NCI-H226 (cell line): ENCODE measurements at places on chromosomes 1 and 21.
A peak's percentile ranks its signal among the peaks of the same experiment; 100 is the strongest.

DNA sequence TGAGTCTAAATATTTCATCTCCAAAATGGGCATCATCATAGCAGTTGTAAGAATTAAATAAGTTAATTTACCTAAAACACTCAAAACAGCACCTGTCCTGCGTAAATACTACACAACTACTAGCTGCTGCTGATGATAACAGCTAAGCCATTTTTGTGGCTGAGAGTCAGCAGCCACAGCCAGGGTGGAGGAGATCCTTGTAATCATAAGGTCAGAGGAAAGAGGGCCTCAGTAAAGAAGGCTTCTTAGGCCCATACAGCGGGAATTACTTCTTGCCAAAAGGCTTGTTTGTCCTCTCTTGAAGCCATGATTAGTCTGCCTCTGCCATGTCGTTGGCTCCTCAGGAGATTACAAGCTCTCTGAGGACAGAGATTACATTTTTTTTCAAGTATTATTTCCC is 245.0 kb downstream of the FGGY start:
- no peak for DNase-seq

- DNase-seq, result no peak
Observed at GRCh38 chr1:236497908-236498307, 25.9 kb upstream of the LGALS8 start.

- no peak for DNase-seq
Observed at GRCh38 chr21:45336870-45337269, 49.2 kb upstream of the POFUT2 start.

DNA sequence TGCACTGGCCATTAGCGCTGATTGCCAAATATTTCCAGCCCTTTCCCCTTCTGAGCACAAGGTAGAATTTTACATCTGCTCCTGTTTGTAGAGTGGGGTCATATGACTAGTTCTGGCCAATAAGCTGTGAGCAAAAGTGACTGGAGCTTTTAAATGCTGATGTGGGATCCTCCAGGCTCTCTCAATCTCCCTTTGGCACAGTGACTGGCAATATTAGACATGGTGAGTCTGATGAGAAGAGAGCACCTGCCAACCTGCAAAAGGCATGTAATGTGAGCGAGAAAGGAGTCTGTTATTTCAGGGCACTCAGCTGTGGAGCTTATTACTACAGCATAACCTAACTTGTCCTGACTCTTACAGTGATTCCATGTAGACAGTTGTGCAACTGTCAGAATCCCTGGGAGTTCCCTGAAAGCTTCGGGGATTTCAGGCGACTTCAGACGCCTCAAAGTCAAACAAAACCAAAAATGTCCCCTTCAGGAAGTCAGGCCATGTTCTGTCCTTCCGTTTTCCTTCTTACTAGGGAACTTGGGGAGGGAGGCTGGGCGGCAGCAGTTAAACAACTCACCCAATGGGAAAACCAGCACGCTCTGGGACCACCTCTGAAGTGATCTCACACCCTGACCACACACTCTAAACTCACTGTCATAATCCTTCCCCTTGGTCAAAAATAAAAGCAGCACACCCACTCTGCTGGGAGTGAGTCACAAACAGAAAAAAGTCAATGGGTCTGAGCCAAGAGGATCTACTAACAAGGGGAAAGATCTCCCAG is 3.6 kb upstream of the RASSF5 start:
- peak; percentile 98 for DNase-seq

DNA sequence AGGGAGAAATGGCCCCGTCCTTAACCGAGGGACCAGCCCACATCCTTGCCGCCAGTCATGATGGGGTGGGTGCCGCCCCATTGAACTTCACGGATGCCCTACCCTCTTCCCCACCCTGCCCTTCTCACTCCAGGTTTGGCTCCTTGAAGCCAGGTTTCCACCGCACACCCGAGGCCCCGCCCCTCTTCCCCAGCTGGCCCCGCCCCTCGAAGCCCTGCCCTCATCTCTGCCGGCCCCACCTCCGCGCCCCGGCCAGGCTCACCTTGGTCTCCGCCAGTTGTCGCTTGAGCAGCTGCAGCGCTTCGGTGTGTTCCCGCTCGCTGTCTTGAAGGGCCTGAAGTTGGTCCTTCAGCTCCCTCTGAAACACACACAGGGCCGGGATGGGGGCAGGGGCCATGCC is 16.6 kb downstream of the TRIM62 start:
- DNase-seq, result no peak

DNA sequence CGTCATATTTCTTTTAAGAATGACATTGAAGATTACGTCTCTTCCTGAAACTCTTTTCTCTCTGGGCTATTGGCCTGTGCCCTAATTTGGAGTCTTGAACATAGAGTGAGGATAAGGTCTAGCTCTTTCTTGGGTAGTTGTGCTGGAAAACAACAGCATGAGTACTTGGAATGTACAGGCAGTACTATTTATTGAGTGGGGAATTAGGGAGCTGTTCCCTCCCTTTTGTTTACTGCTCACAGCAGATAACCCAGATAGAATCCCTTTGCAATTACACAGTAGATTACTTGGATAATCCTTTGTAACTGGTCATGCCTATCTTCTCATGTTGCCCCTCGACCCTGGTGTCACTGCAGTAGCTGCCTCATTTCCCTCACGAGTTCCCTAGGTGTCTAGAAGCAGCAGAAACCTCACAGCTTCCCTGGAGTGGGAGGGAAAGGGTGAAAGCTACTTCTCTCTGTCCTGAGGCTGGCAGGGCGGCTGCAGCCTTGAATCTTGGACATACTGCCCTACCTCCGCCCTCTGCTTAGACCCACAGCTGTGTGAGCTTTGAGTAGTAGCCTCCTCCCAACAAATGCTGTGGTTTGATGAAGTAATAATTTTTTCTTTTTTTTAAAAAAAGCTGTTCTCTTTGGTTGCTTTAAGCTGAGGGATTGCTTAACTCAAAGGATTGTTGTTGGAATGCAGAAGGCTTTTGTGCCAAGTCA is 70.6 kb downstream of the FGGY start:
- peak; percentile 84 for DNase-seq

GRCh38 chr1:24206083-24206464 is 19.0 kb upstream of the IFNLR1 start:
- no peak for DNase-seq

GRCh38 chr1:16173447-16174260 is 17.8 kb upstream of the EPHA2 start:
- peak; percentile 99 for DNase-seq

- DNase-seq, result no peak
Observed at GRCh38 chr1:85815906-85816305, 107.7 kb upstream of the ZNHIT6 start.

DNA sequence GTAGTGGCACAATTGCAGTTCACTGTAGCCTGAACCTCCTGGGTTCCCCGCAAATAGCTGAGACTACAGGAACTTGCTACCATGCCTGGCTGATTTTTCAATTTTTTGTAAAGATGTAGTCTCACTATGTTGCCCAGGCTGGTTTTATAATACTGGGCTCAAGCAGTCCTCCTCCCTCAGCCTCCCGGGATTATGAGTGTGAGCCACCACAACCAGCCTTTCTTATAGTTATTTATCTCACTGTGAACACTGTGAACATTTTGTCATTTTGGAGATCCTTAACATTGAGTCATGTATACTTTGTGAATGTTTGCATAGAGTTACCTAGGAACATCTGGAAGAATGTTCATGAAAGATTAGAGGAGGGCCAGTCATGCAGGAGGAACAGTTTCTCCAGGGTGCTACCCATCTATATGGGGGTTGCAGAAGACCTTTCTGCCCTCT is 127.1 kb upstream of the CACYBP start:
- DNase-seq, result no peak

DNA sequence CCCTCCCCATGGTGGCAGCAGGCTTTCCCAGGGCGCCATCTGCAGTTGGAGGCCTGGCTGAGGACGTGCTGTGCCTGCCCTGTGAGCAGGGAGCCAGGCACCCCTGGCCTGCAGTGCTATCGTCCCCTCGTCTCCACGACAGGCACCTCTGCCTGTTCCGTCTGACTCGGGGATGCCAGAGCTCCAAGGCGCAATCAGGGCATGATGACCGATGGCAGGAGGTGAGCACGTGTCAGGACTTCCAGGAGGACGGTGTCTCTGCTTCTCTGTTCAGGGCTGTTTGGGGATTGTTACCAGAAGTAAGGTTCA is 125.2 kb downstream of the PCBP3 start:
- DNase-seq, result no peak

- DNase-seq, result peak; percentile 48
Observed at GRCh38 chr1:38834937-38835827, 24.4 kb downstream of the RRAGC start.

DNA sequence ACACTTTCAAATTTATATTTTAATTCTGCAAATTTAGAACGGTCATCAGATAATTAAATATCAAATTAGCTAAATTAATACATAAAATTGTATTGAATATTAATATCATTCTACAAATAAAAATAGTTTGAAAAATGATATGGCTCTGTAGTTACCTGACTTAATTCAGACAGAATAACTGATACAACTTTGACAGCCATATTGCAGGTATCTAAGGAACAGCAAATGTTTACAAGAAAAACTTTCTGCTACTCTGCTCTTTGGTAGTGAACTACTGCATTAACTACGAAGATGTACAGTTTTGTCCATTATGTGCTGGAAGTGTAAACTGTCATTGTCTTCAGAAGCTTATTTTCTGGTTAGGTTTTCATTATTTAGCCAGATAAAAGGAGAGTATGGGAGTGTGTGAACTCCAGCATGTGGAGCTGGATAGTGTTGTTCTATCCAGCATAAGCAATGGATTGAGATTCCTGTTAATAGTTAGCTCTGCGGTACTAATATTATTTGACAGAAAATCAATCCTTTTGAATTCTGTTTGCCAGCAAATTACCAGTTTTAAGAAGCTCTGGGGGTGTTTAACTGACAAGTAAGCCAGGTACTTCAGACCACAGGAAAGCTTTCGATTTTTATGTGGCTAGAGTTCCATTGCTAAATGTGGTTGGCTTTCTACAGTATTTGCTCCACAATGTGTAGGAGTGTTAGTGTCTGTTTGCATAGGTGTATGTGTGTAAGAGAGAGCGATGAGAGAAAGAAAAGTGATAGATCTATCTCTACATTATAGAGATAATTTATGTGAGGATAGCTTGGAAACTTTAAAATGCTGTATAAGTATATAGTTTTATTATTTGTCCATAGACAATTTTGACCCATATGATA is 247.9 kb downstream of the GRIK1 start:
- DNase-seq, result no peak

DNA sequence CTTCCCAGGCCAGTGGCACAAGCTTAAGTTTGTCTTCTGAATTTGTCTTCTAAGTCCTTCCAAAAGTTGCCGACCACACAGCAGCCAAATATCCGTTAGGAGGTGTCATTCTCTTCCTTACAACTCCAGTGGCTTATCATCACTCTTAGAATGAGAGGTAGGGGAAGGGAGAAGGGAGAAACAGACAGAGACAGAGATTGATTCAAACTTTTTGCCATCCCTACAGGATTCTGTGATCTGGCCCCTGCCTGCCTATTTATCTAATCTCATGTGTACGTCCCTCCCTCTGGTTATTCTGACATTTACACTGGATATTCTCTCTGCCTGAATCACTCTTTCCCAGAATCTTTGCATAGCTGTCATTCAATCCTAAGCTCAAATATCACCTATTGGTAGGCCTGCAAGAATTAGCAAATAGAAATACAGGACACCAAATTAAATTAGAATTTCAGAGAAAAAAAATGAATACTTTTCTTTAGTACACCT is 488 bp upstream of the GNL2 start:
- DNase-seq, result no peak

DNA sequence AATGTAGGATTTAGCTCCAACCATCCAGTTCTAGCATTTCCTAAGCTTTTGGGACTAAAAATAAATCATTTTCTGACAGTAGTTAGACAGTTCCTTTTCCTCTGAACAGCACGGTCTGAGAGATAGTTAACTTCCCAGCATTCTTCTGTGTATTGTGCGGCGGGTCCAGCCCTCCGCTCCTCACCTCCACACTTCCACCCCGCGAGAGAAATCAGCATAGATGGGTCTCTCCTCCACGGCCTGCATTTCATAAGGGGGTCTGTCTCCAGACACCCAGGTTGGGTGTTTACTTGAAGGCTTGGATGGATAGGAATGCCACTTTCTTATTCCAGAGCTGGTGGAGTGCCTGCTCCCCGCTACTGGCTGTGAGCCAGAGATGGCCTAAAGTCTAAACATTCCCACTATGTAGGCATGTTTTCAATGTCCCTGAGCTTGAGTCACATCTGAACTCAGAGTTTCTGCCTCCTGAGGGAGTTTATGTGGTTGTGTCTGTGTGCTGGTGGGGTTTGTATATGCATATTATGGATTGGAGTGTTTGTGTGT is 38.0 kb upstream of the PPP2R5A start:
- no peak for DNase-seq

- no peak for DNase-seq
Observed at GRCh38 chr1:217004776-217005436, 281.7 kb upstream of the ESRRG start.

- DNase-seq, result no peak
Observed at GRCh38 chr1:86388777-86389176, 7.3 kb downstream of the ODF2L start.

GRCh38 chr21:34935898-34936297 is 113.2 kb downstream of the RUNX1 start:
- no peak for DNase-seq

- no peak for DNase-seq
Observed at GRCh38 chr1:113247782-113248181, 142.5 kb upstream of the MAGI3 start.

- DNase-seq, result no peak
Observed at GRCh38 chr1:5522531-5523145, 469.6 kb downstream of the NPHP4 start.

GRCh38 chr1:45815667-45816458 is 12.5 kb downstream of the MAST2 start:
- DNase-seq, result no peak

DNA sequence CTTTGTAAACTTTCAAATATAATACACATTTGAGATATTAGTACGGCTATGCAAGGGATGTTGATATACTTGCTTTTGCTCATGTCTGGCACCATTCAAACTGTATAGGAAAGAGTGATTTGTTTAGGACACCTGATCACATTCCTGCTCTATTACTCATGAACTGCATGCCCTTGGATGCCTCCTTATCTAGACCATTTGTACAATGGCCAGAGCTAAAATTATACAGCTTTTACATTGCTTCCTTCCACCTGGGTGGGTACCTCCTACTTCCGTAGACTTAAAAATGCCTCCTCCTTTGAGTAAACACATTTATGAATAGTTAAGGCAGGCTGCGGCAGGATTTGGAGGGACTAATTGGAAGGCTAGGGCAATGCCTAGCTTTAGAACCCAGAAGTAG is 85.4 kb upstream of the PBX1 start:
- no peak for DNase-seq

DNA sequence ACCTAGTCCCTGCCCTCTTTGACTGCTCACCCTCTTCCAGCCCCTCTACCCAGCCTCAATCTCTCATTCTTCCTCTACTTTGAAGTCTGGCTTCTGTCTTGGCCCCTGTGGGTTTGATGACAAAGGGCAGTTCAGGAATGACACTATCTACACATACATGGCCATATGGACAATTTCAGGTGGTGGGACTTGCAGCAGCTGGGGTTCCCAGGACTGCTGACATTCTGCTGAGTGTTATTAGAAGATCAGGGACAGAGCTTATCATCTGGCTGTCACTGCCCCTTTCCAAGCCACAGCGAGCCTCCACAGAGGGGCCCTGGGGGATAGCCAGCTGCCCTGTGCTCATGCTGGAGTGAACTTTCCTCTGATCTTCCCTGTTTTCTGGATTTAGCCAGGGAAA is 97.4 kb upstream of the IPO9 start:
- no peak for DNase-seq

- no peak for DNase-seq
Observed at GRCh38 chr1:52795464-52795863, 47.1 kb upstream of the ZYG11A start.

- no peak for DNase-seq
Observed at GRCh38 chr1:187383366-187383765, 554.6 kb downstream of the PLA2G4A start.
